ENCODE measurements at places on chromosomes 1 and 21.

- DNase-seq = no peak
Observed at GRCh38 chr21:31265366-31266013, 78.6 kb downstream of the TIAM1 start.

- no peak for DNase-seq
Observed at GRCh38 chr1:169108863-169109560, 2.5 kb downstream of the ATP1B1 start.

- DNase-seq = no peak
Observed at GRCh38 chr1:207455183-207455754, 1.1 kb downstream of the CR2 start.

DNA sequence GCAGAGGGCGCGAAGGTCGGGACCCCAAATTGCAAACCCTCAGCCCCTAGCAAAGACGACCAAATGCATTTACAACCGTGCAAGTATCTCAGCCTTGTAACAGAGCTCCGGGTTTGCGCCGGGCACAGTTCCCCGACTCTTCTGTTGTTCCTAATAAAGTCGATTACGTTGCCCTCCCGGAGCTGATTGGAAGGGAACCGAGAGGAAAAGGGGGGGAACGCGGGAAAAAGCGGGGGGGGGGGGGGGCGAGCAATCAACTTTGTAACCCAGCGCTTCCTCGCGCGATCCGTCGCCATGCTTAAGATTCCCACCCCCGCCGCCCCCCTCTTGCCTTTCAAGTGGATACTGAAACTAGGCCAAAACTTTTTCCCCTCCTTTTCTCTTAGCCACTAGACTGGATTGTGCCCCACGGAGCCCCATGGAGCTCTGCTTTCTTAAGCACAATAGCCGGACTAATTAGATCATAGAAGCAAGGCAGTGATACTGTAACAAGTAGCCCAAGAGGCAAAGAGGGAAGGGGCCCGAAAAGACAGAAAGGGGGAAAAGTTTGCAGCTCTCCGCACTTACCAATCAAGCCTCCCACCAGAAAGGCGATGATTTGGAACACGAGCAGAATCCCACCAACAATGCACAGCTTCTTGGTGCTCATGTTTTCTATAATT lies 565 bp downstream of the WLS start:
- peak; percentile 16 for DNase-seq

- DNase-seq = no peak
Observed at GRCh38 chr1:62333441-62333840, 14.2 kb upstream of the KANK4 start.

- no peak for DNase-seq
Observed at GRCh38 chr1:90295534-90295933, 300.6 kb downstream of the ZNF326 start.

GRCh38 chr21:37223804-37224345 lies 43.3 kb downstream of the VPS26C start:
- DNase-seq = no peak

DNA sequence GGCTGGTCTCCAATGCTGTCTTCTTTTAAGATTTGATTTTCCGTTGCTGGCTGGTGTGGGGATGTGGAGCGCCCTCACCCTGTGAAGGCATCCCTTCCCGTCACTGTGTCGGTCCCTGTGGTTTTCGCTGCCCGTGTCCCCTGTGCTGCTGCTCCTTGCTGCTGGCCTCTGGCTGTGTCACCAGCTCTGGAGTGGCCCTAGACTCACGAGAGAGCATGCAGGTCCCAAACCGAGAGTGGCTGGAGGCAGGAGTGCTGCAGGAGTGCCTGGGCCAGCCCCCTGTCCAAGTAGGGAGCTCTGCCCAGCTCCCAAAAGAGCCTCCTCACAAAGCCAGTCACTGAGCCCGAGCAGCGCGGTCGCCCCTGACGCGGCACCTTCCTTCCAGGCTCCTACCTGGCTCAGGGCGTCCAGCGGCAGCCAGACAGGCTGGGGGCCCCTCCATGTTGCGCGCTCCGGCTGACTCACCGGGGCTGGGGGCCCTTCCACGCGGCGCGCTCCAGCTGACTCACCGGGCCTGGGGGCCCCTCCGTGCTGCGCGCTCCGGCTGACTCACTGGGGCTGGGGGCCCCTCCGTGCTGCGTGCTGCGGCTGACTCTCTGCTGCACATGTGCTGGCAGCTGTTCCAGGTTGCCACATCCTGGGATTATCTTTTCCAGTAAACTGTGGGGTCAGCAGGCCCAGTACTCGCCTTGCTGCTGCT lies 106.7 kb upstream of the COL6A1 start:
- DNase-seq = peak; percentile 97

- DNase-seq = no peak
Observed at GRCh38 chr1:180451504-180451903, 50.9 kb downstream of the ACBD6 start.

GRCh38 chr1:37705399-37705798 lies 13.1 kb downstream of the CDCA8 start:
- DNase-seq = no peak
